Lower lobe of right lung (tissue), 2 donors: ENCODE measurements at places on chromosomes 13 and 19. TPM values are rescaled to one million over a fixed set of nuclear protein-coding genes. Genes with fewer than 3 reads are reported as not detected.

ZNF726 gene
- 3.2 TPM for total RNA-seq

STOML3 gene
- total RNA-seq: 2.7 TPM

IGFLR1 gene
- total RNA-seq: 17.1 TPM

ZNF100 gene
- 13.4 TPM for total RNA-seq

PALM3 gene
- 7.7 TPM for total RNA-seq

GRCh38 chr13:29975283-29975682, 124.9 kb upstream of the UBL3 start:
- DNase-seq: no peak

DNA sequence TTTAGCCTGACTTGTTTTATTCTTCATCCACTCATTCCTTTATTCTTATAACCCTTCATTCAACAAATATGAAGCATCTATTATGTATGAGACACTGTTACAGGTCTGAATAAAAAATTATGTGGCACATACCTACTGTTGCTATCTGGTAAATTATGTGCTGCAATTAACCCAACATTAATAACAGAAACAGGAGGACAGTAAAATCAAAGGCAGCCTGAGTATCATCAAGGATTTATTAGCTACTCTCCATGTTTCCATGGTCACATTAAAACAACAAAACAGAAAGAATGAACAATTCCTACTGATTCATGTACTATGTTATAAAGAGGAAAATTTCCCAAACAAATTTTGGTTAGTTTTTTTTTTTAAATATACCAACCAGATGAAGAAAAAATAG, 43.9 kb downstream of the RAP2A start:
- no peak for DNase-seq

DNA sequence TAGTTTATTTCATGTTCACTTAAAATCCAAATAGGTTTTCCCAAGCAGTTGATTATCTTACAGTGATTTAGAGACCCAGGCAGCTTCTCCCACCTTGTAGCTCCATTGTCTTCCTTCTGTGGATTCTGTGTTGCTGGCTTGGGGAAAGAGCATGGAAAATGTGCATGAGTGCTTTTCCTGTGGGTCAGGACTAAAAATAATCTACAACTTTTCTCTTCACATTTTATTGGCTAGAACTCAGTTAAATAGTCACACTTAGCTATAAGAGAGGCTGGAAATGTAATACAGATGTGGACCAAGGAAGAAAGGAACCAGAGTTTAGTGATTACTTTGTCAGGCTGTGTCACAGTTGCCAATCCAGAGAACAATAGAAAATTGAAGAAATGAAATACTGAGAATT, 198.8 kb downstream of the NBEA start:
- no peak for DNase-seq

DNA sequence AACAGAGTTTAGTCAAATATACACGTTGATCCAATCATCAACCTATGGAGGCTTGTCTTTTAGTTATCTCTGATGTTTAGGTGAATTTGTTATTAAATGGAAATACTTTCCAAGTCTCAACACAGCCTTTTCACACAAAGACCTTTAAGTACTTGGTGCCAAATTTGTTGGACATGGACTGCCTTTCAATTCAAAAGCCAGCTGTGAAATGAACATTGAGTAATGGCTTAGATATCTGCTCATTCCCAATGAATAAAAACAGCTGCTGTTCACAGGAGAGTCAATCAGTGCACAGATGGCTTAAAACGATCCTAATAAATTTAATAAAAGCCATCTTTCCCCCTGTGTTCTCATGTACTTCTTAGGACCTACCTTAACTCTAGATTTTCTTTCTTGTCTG, 19.9 kb upstream of the DHRS12 start:
- no peak for DNase-seq

DNA sequence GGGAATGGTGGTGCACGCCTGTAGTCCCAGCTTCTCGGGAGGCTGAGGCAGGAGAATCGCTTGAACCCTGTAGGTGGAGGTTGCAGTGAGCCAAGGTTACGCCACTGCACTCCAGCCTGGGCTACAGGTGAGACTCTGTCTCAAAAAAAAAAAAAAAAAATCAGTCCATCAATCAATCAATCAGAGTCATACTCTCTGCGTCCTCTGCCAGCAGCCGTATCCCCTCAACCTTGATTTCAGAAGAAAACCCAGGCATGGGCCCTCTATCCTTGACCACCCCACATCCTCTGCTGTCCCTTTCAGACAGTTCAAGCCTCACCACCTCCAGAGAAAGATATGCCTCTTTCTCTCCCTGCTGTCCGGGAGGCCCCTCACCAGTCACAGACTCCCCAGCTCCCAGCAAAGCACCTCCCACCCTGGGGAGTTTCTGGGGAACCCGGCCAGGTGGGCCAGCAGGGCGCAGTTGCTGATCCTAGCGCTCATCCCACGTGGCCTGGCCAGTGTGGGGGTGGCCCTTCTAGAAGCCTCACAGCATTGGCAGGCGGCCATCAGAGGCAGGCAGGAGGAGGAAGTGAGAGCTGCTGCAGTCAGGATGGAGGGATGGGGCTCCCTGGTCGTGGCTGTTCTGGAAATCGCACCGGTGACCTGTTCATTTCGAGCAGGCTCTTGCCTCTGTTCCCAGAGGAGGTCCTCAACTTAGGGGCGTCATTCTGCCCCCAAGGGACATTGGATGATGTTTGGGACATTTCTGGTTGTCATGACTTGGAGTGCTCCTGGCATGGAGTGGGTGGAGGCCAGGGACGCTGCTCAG, 10.2 kb upstream of the JSRP1 start:
- peak; percentile 94 for DNase-seq

DNA sequence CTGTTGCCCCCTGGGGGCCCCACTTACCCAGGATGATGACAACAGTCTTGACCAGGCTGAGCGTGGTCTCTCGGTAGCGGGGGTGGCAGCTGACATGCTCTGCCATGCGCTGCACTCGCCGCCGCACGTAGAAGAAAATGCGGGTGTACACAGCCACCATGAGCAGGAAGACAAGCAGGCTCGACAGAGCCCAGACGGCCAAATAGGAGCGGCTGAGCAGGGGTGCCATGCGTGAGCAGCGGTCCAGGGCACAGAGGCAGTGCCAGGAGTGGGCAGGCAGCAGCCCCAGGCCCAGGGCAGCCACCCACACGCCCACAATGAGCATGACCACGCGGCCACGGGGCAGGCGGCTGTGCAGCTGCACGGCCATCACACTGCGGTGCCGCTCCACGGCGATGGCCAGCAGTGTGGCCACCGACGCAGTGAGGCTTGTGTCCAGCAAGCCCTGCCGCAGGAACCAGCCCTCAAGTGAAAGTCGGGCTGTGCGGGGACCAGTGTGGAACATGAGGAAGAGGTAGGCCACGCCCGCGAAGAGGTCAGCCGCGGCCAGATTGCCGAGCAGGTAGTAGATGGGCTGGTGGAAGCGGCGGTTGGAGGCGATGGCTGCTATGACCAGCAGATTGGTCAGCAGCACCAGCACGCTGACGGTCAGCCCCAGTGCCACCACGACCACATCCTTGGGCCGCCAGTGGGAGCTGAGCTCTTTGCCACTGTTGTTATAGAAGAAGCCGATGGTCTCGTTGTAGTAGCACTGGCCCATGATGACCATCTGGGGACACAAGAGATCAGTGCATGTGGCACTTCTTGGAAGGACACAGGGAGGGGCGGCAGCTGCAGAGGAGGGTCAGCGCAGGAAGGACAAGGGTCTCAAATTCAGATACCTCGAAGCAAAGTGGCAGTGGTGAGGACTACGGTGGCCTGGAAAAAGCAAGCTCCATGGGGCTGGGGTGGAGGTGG, 1.2 kb downstream of the LPAR2 start:
- DNase-seq: peak; percentile 49

DNA sequence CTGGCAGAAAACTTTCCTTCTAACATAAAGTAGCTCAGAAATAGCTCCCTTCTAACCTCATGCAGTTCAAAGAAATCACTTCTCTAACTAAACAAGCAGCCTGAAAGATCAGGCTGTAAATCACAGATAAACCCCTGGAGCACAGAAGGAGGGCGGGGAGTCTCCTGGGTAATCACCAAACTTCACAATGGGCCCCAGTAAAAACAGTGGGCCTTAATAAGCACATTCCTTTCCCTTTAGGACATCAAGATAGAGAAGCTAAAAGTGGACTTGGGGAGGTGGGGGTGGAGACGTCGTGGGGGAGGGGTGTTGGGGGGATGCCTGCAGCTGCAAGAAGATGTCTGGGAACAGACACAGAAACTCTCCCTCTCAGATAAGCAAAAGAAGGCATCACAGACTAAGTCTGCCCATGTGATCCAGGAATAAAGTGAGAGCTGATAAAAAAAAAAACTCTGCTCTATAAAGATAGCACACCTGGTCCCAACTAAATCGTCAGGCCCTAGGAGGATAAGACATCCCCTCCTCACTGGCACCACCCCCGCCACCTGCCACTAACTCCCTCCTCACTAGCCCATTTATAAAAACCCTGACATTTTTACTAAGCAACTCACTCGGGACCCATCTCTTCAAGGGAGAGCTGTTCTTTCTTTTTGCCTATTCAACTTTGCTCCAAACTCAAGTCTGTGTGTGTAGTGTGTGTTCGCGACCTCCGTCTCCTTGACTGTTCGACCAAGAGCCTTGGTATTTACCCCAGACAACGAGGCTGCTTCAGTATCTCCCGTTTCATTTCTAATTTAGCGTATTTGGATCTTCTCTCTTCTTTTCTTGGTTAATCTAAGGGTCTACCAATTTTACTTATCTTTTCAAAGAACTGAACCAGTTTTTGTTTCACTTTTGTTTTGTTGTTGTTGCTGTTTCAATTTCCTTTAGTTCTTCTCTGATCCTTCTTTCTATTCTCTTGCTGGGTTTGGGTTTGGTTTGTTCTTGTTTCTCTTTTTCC, 31.7 kb downstream of the DNAJC15 start:
- DNase-seq: no peak

DNA sequence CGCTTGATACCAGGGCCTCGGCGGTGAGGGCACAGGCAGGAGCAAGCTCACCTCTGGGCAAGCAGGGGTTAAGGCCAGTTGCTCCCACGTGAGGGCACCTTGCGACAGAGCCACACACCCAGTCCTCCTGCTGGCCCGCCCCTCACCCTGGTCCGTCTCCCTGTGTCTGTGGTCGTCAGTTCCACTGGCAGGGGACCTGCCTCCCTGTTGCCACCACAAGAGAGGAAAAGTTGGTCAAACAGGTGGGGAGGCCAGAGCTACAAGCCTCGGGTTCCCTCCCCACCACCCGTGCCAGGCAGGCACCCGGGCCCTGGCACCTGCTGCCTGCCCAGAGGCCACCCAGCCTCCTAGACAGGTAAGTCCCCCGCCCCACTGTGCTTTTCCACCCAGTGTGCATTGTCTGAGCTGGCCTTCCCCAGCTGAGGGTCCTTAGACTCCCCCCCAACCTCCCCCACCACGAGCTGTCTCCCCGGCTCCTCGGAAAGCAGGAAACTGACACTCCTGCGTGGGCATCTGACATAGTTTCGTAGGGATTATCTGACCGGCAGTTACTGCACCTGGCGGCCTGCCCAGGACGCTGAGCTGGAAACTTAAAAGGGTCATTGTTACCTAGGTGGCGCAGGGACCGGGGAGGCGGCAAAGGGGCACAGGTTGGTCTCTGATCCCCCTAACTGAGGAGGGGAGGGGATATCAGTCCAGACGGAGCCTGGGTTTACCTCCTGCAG, at the start of gene TJP3:
TSS of gene TJP3 (plus strand) at position 178 of the 725 bp plus-strand sequence. CDS start 20,049 bp downstream, outside the sequence.
- DNase-seq: peak; percentile 87

DNA sequence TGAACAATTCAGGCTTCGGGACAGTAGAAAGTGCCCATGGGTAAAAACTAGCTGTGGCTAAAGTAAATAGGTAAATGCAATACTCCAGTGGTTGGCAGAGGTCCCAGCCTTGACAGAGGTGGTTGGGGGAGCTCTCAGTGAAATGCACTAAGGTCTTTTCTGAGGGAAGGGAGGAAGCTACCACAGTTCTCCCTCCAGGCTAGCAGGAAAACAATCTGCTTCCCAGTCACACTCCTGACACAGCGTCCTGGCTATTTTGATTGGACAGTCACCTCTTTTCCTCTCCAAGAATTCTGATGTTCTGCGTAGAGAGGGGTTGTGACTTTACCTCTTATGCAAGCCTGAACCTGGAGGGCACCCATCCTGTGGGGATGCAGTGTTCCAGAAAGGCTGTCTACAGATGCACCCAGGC, 128.7 kb downstream of the CYSLTR2 start:
- DNase-seq: no peak

DNA sequence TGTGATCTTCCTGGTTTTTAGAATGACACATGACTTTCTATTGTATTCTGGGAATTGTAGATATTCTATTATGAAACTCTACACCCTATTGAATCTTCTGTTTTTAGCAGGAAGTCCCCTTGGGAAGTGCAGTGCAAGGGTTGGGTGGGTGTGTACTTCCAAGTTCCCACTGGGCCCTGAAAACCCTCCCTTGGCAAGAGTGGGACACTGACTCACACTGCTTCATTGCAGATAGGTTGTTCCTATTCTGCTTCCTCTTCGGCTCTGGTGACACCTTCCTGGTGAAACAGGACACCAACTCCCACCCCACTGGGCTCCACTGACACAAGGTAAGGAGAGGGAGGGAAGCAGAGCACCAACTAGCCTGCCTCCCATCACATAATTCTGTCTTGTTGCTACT, 121.8 kb downstream of the KCTD12 start:
- peak; percentile 67 for DNase-seq

- DNase-seq: no peak
Observed at GRCh38 chr19:31575846-31576335, 226.7 kb upstream of the TSHZ3 start.

GRCh38 chr19:40717325-40717879, 490 bp downstream of the ITPKC start:
- DNase-seq: no peak

GRCh38 chr13:38180126-38180525, 169.5 kb upstream of the UFM1 start:
- no peak for DNase-seq

DNA sequence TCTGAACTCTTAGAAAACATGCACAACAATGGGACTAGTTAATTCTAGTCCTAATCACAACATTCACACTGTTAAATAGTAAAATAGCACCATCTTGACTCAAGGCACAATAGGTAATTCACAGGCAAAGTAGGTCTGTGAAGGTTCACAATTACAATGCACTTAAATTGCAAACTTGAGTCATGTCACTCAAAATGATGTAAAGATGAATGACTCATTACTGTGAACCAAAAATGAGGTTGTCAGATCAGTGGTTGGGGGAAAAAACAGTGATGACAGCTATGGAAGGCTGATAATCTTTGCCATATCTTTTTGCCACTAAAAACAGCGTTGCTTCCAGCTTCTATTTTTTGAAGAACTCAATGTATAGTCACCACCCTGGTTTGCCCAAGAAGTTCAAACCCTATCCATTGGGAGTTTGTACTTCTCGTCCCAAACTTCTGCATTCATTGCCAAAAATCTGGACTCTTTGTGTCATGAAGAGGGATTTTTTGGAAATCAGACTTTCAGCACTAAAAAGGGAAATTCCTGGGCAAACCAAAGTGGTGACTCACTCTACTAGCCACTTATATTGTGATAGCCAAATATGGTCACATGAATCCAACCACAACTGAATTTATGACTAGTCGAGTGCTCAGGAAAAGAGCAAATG, 200.9 kb upstream of the TMTC4 start:
- DNase-seq: no peak
